ENCODE measurements at places on chromosomes 3 and 15.
A peak's percentile ranks its signal among the peaks of the same experiment; 100 is the strongest.

GRCh38 chr15:69848096-69848495 lies 249.6 kb downstream of the TLE3 start:
- DNase-seq, result no peak

GRCh38 chr3:131053043-131053859 lies 26.6 kb downstream of the NEK11 start:
- no peak for DNase-seq

DNA sequence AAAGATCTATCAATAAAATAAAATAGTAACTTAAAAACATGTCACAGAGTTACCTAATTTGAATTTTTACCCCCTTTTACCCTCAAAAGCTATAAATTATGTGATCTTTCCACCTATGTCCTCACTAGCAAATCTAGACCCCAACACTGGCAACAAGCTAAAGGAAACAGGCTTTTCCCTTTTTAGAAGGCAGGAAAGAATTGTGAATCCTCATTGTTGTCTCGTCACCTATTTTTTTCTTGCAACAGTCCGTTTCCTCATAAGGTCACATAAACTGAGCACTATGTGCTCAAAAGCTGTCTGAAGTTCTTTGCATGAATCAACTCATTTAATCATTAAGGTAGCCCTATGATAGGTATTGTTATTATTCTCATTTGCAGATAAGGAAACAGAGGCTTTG lies 34.6 kb upstream of the DAZL start:
- no peak for DNase-seq

- no peak for DNase-seq
Measured at GRCh38 chr3:135576751-135577150, 388.8 kb upstream of the PPP2R3A start.

DNA sequence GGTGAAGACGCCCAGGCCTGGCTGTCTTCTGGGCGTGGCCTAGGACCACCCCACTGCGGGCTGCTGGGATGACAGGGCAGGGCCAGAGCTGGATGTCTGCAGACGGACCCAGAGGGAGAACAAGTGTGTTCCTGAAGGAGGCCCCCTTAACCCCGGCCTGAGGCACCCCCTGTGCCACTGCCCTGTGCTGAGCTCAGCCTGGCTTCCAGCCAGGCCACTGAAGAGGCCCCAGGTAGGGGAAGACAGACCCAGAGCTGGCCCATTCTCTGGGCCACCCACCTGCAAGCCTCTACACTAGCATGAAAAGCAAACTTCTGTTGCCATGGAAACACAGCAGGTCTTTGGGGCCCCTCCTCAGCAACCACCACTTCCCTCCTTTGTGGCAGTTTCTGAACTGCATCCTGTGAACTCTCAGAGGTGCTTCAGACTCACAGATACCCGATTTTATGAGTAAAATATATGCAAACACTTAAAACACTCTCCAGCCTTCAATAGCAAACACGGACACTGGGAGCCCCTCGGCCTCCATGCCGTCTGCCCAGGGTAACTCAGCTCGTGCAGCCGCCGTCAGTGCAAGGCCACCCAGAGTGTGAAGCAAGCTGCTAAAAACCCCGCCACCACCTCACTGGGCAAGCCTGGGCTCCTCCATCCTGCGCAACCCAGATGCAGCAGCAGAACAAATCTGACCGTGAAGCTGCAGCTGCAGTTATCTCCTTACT lies 42.5 kb downstream of the CMTM6 start:
- peak; percentile 81 for DNase-seq

DNA sequence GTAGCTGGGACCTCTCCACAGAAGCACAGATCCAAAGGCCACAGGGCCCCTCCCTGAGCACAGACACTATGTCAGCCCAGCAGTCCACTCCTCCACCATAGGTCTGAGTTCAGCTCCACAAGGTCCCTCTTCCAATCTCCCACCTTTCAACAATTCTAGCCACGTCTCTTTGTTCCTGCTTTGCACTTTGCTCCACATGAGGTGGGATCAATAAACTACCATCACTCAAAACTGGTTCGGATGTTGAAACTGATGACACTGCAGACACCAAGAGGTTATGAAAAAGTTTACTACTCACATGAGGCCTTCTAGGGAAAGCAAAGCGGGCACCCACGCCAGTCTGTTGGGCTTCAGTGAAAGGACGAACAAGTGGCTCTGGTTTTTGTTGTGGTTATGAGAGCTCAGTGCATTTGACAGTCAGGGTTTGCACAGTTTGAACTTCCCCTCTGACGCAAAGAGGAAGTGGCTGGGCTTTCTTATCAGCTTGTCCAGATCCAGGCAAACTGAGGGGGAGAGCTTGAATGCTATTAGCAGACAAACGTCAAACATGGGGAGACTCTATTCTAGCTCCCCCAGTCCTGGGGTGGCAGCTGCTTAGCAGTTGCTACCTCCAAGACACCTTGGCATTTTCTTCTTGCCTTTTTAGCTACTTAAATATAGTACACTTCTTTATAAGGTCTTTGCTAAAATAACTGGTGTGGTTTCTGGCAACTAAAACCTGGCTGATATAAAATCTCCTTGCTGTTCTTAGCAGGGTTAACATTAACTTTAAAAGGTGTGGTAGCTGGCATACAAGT lies 37.8 kb downstream of the ZNF445 start:
- peak; percentile 49 for DNase-seq

DNA sequence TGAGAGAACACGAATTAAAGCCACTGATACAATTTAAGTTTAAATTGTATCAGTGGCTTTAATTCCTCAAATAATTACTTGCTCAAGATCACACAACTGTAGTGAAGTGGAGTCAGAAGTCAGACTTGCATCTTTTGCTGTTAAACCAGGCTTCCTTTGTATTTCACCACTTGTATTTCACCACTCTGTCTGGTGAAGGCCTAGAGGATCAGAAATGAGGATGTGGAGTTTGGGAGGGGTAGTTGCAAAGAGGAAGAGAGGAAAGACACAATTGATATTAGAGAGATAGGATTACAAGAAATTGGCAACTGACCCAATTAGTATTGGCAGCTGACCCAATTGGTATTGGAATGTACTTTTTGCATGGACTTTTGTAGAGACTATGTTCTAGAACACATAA lies 288.1 kb upstream of the GPR149 start:
- no peak for DNase-seq

GRCh38 chr15:34594361-34594760 lies 10.9 kb upstream of the GOLGA8B start:
- DNase-seq, result no peak

DNA sequence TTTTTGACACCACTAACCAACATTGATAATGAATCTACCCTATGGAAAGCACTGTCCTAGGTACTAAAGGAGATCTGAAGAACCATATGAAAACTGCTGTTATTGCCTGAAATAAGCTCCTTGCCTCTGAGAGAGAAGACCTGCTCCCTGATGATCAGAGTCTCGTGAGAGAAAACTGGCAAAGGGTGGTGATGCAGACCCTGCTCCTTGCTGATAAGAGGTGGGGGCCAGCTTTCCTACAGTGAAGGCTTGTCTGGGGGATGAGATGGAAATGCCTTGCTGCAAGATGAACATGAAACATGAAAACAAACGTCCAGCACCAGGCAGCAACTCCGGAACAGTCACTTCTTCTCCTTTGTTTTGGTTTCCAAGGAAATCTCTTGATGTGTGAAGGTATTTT lies 31.9 kb downstream of the RASGRP1 start:
- no peak for DNase-seq

GRCh38 chr3:105354429-105354828 lies 12.3 kb upstream of the ALCAM start:
- no peak for DNase-seq

DNA sequence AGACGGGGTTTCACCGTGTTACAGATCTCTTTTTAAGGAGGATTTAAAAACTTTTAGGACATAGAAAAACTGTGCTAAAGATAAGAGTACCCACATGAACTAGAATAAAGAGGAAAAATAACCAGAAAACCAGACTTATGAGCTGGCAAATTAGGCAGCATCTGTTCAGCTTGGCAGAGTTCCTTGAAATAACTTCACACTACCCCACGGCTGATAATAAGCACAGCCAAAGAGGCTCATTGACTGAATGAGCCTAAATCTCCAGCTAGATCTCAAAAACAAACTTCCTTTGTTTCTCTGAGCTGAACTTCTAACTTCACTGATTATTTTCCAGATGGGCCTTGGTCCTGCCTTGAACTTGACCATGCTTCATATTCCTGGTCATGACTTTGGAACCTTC lies 26.7 kb upstream of the PIK3R4 start:
- no peak for DNase-seq

- peak; percentile 66 for DNase-seq
Measured at GRCh38 chr15:91032919-91033803, 10.8 kb upstream of the VPS33B start.

- DNase-seq, result no peak
Measured at GRCh38 chr15:56042498-56042897, 49.1 kb upstream of the NEDD4 start.

- DNase-seq, result no peak
Measured at GRCh38 chr15:62658498-62658897, 384.0 kb upstream of the TPM1 start.

GRCh38 chr15:48602358-48603122 lies 43.0 kb downstream of the FBN1 start:
- DNase-seq, result no peak

DNA sequence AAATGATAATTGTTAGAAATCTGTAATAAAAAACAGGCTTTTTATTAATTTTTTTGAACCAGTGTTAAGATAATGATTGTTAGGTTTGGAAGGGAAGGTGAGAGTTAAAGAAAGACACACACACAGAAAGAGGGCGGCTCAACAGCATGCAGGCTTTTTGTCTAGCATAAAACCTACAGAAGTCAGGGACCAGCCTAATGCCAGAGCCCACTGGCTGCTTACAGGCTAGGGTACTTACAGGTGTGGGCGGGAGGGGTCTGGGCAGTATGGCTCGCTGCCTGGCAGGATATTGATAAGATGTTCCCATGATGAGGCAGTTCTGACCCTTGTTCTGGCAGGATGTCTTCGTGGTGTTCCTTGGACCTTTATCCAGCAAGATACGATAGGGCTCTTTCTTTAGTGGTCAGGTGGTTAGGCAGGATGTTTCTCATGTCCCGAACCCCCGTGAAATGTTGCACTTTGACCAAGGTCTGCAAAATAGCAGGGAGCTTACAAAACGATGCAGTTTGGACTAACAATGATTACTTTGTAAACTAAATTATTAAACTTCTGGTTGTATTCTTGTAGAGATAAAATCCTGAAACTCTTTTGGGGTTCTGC lies 84.7 kb downstream of the DCUN1D1 start:
- DNase-seq, result no peak

DNA sequence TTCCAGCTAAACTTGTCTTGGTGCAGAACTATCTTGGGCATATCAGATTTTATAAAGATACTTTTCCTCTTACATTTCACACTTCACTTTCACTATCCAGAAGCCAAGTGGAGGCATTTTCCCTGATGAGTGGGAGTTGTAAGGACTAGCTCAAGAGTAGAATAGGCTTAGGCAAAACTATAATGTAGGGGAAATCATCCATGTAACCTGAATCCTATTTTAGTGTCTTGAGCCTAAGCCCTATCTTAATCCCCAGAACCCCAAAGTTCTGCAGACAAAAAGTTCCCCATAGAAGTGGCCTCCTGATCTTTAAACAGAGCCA lies 42.2 kb upstream of the CD47 start:
- DNase-seq, result no peak

DNA sequence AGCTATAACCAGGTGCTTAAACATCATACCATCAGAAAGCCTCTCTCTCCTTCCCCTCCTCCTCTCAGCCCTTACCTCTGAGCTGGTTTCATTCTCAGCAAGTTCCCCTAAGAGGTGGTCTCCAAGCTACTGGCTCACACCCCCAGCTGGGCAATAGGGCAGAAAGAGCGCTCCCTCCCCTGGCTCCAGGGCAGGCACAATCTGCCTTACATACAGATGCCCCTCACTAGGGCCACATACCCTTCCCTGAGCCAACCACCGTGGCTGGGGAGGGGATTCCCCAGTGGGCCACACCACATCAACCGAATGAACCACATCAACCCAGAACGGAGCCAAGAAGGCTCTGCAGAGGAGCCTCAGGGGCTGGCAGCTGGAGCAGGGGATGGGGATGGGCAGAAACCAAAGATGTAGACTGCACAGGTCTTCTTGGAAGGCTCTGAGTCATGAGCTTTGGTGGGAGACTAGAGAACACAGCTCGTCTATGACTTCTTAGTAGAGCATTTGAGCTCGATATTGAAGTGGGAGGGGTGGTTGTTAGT lies 4.6 kb upstream of the FBLN2 start:
- peak; percentile 49 for DNase-seq

DNA sequence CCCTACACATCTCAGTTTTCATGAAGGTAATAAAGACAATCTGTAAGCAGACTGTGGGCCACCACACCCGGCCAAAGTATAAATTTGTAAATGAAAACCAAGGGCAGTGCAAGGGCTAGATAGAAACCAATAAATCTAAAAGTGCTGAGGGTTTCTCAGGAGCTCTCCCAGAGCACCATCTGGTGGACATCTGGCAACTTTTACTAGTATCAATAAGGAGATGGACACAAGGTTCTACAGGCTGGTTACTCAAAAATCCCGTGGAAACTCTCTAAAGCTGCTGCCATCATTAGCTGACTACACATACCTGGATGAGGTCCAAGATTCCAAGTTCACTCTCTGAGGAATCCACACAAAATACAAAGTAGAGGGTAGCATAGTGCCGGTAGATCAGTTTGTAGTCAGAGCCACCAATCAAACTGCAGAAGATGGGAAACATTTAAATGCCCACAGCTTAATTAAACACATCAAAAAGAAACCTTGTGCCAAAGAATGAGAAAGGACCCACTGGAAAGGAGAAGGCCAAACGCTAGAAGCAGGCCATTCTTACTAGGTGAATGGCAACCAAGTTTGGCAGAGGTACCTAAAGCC lies 5.5 kb downstream of the AP3S2 start:
- DNase-seq, result no peak

DNA sequence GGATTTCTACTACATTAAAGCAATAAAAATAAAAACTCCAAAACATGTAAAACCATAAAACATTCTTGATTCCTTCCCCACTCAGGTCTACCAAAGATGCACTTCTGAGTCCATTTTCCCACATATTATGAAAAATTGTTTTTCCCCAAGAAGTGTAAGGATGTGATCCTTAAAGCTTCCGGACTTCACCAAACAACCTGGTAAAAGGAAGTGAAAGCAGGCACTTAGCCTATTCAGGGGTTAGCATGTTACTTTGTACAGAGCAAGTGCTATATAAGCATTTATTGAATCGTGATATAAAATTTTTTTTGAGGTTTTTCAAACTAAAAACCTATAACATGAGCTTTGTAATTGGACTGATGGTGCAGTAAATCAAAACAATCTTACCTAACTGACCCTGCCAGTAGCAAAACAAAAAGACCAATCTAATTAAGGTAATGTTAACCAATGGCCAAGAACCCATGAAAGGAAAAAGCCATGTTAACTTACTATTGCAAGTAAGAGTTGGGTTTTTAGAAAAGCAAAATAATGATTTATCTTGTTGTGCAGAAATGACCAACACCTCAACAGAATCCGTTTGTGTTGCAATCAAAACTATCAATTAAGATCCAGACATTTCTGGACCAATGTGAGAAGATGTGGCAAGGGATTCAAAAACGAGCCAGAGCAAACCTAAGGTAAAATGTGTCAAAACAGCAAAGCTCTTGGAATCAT lies 1.8 kb downstream of the SETD2 start:
- no peak for DNase-seq

Data from CD4-positive, alpha-beta T cell treated with Interleukin-6 for 4 hours (primary cell).